Activated T-helper 2 cell treated with anti-CD3 and anti-CD28 coated beads, Interferon-gamma antibody, Interleukin-2, Interleukin-4, amounts not matched to agents 10 μg/mL and 5 μg/mL and 100 μg/mL, durations not matched to agents 14 hours and 24 hours and 36 hours (primary cell): ENCODE measurements at places on chromosomes 5 and 9. TPM values are rescaled to one million over a fixed set of nuclear protein-coding genes. Genes with fewer than 3 reads are reported as not detected.

MSMP gene
- total RNA-seq, result 0.37 and 0.41 TPM in 2 replicates

ERAP2 gene
- 46.8 and 49.3 TPM in 2 replicates for total RNA-seq

- no peak for DNase-seq
These were observed 6.1 kb upstream of the EHMT1 start for GRCh38 chr9:137612741-137613142.

DNA sequence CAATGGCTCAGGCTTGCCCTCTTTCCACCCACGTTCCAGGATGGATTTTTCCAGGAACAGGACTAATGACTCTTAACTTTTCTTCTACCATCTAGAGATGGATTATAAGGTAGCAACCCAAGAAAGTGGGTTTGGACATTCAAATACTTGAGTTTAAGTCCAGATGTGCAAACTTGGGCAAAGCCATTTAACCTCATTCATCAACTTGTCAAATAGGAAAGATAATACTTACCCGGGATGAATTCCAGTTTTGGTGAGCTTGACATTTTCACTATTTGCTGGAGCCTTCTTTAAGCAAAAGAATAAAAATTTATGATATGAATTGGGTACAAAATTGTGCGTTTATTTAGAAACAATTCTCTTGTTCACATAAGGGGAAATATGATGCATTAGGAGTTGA is 44.3 kb upstream of the ZBED3 start:
- no peak for DNase-seq

- no peak for DNase-seq
These were observed 20.8 kb downstream of the TMEM245 start for GRCh38 chr9:109098960-109099308.

- DNase-seq, result no peak
These were observed 1087.4 kb downstream of the CDH18 start for GRCh38 chr5:18900644-18901043.

DNA sequence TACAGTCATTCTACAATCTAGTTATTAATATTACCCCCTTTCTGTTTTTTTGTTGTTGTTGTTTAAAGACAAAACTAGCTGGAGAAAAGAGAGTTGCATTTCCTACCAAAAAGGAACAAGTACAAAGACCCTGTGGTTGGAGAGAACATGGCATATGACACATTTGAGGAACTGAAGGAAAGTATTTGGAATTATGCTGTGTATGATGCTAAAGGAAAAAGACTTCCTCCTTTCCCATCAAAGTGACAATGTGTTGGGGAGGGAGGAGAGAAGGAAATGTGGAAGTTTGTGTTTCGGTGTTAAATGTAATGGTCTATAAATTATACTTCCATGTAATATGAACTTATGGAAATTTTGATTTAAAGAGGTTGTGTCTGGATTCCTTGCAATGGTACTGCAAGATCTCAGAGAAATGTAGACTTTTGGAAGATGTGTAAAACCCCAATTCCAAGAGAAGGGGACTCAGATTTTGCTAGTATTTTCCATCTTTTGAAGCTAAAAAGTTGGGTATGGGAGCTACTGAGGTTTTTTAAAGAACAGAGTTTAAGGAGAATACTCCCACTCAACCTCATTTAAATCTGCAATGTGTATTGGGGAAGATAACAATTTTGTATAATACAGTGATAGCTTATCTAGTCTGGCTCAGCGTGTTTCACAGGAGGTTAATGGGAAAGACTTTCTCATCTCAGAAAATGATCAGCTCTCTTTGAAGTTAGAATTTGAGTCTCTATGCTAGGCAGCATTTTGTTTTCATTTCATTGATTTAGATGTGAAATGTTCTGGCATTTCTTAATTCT is 15.4 kb upstream of the TNFSF8 start:
- no peak for DNase-seq

DNA sequence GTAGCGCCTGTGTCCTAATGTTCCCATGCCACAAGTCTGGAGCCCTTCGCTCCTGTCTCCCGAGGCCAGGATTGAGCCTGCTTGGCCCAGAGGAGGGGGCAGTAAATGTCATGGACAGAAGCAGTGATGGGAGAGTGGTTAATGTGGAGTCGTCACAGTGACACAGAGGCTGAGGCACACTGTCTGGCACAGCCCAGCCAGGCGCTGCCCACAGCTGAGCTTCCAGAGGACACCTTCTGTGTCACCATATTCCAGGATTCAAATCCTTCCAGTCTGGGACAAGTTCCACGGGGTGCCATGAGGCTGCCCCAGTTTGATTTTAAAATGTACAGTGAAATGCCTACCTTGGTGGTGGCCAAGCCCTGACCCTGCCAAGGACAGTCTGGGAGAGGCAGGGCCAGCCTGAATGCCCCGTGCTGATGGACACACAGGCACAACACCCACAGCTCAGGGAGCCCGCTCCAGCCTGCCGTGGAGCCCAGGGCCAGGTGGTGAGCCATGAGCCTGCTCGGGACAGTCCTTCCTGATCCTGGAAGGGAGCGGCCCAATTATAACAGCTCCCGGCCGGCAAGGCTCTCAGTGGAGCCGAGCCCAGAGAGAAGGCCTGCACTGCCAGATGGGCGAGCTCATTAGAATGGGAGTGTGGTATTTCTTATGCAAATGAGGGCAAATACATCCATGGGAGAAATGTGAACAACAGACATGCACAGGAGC is 99.1 kb upstream of the RUFY1 start:
- no peak for DNase-seq

GRCh38 chr5:98904780-98905179 is 24.0 kb downstream of the CHD1 start:
- no peak for DNase-seq

DNA sequence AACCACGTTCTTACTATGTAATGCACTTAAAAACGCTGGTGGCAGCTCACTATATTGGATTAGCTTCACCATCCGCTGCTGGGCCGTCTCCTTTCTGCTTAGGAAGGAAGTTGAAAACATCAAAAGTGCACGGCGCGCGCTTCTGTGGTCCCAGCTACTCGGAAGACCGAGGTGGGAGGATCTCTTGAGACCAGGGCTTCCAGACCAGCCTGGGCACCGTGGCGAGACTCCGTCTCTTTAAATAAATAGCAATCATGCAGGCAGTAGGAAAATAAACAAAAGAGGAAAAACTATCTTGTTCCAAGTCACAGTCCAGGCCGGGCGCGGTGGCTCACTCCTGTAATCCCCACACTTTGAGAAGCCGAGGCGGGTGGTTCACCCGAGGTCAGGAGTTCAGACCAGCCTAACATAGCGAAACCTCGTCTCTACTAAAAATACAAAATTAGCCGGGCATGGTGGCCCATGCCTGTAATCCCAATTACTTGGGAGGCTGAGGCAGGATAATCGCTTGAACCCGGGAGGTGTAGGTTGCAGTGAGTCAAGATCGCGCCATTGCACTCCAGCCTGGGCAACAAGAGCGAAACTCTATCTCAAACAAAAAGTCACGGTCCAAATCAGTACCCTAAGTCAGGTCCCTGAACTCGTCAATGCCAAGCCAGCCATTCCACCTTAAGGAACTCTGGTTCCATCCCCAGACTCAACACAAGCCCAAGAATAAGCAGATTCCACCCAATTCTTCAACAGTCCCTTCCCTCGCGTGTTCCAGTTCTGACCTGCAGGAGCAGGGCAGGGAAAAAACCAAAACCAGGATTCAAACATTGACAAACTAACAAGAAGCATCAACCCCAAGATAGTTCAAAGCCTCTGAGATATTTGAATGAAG is 1.0 kb upstream of the GOLGA1 start:
- peak; percentile 67 for DNase-seq
